ENCODE measurements at places on chromosomes 16 and 17.

DNA sequence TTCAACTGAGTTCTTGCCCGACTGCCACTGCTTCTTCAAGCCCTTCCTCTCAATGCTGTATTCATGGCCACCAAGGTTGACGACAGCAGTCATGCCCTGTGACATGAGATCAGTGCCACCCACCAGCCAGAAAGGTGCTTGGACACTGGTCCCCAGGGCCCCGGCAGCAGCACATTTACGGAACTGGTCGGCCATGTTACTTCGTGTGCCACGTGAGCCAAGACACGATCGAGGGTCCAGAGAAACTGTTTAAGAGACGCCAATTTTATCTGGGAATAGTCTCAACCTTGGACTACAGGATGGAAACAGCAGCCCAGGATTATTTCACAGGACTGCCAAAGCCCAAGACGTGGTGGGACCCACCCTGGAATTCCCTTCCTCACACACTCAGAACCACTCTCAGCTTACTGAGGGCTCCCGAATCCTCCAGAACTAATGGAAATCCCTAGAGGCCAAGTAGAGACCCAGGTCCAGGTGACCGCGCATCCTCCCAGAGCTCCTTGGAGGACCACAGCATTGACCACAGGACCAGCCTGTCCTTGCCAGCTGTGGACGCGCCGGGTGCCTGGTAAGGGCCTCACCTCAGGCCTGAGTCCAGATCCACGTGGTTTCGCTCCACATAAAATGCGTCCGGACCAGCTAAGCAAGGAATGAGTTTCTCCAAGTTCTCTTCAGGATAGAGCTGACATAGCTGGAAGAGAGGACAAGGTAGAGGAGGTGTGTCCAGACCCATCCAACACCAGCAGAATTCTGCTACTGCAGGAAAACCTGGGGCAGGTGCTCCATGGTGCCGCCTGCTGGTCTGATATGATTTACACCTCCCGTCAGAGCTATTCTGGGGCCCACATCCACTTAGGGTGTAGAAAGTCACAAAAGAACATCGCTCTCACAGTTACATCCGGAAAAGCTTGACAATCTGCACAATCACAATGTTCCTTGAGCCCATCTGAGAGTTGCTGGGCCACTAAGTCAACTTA is 28.2 kb downstream of the MAP1LC3B start:
- DNase-seq, result no peak

DNA sequence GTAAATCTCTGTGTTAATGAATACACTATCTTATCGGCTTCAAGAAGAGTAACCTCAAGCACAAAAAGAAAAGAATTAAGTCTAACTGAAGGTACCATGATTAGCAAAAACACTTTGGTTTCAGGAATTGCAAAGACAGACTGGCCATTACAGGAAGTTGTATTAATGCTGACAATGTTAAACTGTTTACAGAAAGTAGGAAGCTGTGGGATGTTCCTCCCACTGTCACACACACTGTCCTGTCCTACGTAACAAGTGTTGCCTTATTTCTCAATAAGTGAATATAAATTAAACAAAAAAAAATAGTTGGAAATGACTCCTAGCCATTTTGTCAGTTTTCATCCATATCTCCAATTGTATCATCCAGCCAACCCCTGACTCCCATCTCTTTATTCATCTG is 8.6 kb downstream of the GNA13 start:
- no peak for DNase-seq

- DNase-seq, result no peak
These were observed 17.6 kb upstream of the CCDC182 start for GRCh38 chr17:57762452-57763395.

GRCh38 chr17:46908068-46908737 is 14.8 kb upstream of the GOSR2 start:
- no peak for DNase-seq

GRCh38 chr16:81938326-81939163 is 72.7 kb downstream of the SDR42E1 start:
- no peak for DNase-seq

- DNase-seq, result no peak
These were observed 4.3 kb upstream of the HOXB2 start for GRCh38 chr17:48549281-48549630.

Measured in brain pericyte (primary cell).